ENCODE measurements at places on chromosomes 2 and 18.

GRCh38 chr2:213089438-213089837, 62.0 kb downstream of the IKZF2 start:
- no peak for DNase-seq

GRCh38 chr2:153005071-153005730, 286.8 kb downstream of the ARL6IP6 start:
- DNase-seq: no peak

GRCh38 chr2:40721595-40721994, 269.7 kb upstream of the SLC8A1 start:
- DNase-seq: no peak

DNA sequence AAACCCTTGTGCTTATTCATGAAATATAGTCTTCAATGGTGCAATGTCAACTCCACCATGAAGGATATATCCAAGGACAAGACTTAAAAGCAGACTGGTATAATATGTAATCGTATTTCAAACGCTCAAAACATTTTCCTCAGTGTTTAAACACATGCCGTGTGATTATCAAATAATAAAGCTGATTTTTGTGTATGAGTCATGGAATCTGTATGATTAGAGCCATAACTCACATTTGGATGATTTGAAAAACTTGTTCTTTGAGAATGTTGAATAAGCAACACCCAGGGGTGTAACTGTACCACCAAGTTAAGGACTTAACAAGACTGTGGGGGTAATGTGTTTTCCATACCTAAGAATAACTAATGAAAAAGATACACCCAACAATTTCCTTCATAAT, 215.3 kb downstream of the STK39 start:
- DNase-seq: no peak

DNA sequence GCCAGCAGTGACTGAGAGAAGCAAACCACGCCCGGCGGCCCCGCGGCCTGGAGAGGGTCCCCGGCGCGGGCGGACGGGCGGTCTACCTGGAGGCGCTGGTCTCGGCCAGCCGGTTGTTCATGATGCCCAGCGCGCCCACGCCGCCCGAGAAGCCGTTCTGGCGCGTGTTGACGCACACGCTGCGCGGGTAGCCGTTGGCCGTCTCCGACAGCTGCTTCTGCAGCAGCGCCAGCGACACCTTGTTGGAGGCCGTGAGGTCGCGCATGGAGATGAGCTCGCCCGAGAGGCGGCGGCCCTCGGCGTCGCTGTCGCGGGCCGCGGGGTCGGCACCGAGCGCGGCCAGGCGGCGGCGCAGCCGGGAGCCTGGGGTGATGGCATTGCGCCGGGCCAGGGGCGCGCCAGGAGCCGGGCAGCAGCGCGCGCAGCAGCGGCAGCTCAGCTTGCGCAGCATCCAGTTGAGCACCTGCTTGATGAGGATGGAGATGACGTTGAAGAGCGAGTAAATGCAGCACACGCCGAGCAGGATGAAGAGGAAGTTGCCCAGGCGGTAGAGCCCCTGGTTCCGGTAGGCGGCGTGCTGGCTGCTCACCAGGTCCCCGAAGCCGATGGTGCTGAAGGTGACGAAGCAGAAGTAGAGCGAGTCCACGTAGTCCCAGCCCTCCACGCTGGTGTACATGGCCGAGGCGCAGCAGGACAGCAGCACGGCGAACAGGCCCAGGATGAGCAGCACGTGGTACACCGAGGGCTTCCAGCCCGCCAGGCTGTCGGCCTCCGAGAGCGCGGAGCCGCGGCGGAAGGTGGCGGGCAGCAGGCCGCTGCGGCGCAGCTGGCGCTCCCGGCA, 118.1 kb downstream of the MSH2 start:
- DNase-seq: no peak

- DNase-seq: no peak
Observed at GRCh38 chr18:60259052-60259681, 113.4 kb downstream of the MC4R start.

- DNase-seq: no peak
Observed at GRCh38 chr2:70828914-70829824, 6.4 kb downstream of the CD207 start.

GRCh38 chr2:85455552-85456090, 37.1 kb downstream of the SH2D6 start:
- DNase-seq: no peak

GRCh38 chr18:28390022-28390421, 213.1 kb upstream of the CDH2 start:
- DNase-seq: no peak

DNA sequence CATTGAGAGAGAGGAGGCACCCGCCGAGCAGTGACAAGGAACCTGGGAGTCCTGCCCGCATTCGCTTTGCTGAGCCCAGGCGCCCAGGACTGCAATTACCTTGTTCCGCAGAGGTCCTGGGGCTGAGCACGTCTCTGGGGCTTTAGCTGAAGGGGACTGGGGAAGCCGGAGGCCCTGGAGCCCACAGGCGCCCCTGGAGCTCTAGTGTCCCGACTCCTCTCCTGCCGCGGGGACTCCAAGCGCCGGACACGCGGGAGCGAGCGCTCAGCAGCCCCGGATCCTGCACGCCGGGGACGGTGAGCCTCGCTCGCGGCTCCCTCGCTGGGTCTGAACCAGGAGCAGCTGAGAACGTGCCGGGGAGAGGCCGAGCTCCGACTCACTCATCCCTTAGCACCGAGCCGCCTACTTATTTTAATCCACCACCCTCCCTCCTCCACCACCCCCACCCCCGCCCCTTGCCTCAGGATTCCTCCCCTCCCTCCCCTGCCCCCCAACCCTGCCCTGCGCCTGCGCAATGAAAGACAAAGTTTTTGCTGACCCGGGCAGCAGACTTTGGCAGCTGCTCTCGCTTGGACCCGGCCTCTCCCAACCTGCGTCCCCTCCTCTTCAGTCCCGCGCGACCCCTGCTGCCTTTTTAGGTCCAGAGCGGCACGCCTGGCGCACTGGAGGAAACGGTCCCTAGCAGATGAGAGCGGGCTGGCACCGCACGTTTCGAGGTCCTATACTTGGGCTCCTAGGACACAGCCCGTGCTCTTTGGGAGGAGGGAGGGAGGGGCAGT, at the start of gene OSR1:
TSS of gene OSR1 (minus strand) at position 382 of the 779 bp plus-strand sequence. CDS start 4,818 bp downstream, outside the sequence.
- no peak for DNase-seq

- no peak for DNase-seq
Observed at GRCh38 chr2:174874085-174874484, 109.8 kb upstream of the CHRNA1 start.

GRCh38 chr2:205808486-205809121, 126.3 kb downstream of the NRP2 start:
- DNase-seq: no peak

GRCh38 chr2:204110338-204110741, 173.8 kb downstream of the ICOS start:
- DNase-seq: peak; percentile 32

DNA sequence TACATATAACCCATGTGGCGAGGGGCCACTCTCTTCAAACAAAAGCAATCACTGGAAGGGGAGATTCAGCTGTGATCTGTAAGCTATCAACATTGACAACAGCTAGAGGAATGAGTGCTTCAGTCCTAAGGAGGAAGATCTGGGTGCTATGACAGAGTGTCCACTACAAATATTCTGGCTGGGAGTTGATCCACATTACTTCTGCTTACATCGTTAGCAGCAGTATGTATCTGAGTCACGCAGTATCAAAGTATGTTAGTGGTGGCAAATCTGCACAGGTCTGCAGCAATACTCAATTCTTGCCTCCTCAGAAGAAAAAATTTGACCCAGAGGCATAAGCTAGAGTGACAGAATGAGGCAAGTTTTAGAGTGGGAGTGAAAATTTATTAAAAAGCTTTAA, 267.0 kb downstream of the PTH2R start:
- no peak for DNase-seq

- DNase-seq: no peak
Observed at GRCh38 chr2:148202237-148202636, 181.3 kb downstream of the MBD5 start.

DNA sequence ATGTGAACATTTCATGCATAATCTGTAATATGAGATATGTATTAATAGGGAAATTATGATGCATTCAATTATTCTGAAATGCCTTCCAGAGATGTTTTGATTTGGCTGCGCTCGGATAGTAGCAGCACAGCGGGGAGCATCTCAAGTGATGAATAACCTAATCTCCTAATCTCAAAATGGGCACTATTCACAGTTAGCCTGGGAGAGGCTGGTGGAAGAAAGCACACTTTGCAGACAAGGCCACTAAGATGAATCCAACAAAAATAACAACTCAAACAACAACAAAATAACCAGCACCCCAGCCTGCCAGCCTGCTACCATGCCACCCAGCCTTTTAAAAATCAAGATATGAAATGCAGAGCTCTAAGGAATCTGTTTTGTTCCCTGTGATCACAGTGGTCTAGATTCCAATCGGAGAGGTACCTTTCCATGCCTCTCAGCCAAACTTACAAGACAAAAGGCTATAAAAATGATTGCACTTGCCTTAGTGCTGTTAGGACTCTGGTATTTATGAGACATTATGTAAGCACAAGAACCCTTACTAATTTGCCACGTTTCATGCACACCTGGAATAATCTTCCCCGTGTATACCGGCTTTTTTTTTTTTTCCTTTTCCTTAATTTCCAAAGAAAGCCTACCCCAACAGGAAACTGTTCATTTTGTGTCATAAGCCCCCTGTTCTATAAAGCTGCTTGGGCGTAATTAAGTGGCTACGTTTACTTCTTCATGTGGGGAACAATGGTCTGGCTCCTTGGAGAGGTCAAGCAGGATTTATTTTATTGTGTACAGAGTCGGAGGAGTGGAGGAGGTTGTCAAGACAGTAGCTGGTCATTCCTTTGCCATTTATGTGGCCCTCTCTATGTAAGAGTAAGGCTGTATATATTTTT, 526.9 kb upstream of the FANCL start:
- no peak for DNase-seq

All from CMK (cell line).